ENCODE measurements at places on chromosomes 6 and 20.
A peak's percentile ranks its signal among the peaks of the same experiment; 100 is the strongest.

- no peak for DNase-seq
Measured at GRCh38 chr20:10218536-10219451, at the start of gene SNAP25. Gene SNAP25 (plus strand): TSS chr20:10218830. CDS start chr20:10275492, 56,662 bp downstream.

GRCh38 chr6:52417675-52418111 lies 2.4 kb upstream of the EFHC1 start:
- DNase-seq = no peak

GRCh38 chr6:73710470-73710869 lies 14.5 kb downstream of the CD109 start:
- no peak for DNase-seq

DNA sequence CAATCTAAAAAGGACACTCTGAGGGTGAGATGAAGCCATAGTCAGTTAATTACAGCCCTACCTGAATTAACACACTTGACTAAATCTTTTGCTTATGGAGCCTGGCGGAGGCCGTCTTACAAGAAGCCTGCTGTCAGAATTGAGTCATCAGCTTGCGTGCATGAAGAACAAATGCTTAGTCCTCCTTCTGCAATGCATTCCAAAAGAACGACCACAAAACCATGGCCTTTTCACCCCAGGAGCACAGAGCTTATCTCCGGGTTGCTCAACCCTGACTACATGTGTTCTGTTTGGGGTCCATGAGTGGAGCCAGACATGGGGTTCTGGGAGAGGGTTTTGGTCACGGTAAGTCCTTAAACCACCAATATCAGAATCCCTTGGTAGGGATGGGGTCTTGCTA lies 318.1 kb downstream of the CLIC5 start:
- DNase-seq = peak; percentile 98

DNA sequence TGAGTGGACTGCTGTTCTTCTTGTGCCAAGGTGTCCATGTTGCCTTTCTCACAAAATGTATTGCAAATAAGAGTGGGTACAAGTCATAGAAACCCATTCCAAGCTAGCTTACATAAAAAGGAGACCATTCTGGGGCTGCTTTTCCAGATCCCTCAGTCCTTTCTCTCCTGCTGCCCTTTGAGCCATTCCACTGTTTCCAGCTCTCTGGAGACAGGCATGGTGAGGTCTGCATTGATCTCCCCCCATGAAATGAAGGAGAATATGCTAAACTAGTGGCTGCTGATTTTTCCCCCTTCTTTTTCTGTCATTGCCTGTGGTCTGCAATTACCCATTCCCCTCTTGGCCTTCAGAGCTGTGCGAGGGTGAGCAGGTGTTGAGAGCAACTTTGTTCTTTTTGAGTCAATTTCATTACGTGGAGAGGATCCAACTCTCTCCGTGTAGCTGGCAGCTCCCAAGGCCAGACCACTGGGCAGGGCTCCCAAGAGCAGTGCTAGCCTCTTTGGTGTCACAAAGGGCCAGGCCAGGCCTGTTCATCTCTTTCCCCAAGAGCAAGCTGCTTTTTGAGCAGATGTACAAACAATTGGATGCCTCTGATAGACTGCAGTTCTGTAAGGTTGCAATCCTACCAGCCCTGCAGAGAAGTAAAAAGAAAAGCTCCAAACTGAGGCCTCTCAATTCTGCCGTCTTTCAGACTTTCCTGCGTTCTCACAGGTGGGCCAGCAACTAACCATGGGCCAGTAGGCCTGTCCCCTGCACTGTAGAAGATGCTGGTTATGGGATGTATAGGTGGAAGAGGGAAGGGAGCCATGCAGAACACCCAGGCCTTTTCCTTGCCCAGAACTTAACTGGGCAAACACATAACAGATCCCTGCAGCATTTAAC lies 96.1 kb upstream of the ARMC2 start:
- DNase-seq = no peak

DNA sequence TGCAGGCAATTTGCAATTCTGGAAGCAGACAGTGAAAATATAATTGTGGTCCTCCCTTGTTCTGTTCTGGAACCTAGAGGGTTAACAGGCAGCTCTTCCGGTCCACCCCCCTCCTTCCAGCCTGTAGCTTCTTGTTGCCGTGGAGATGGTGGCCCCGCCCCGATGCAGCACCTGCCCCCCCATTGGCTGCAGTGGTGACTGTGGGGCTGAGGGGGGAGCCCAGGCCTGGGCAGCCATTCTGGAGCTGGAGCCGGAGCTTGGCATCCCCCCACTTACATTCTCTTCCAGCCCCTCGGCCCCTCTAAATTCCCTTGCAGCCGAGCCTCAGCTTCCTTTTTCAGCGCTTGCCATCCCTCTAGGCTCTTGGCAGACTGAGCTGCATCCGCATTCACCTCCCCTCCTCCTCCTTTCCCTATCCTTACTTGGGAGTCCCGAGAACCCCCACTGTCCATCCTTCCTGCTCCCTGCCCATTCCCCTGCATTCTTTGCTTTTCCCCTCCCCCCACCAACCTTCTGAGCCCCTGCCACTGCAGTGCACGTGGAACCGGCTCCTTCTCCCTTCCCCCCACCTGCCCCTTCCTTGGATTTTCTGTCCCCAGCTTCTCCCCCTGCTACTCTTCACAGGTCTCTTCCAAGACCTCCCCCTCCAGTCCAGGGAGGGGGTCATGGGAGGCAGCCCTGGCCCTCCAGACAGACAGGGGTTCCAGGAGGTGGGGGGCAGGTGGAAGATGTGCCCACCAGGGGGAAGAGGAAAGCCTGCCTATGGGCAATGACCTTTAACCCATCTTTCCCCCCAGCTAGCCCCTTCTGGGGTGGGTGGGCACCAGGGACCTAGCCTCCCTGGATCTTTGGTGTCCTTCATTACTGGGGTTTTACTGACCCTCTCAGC lies 11.4 kb downstream of the SYNGAP1 start:
- peak; percentile 70 for DNase-seq

All from NB4 (cell line).